ENCODE measurements at places on chromosomes 3 and 15. TPM values are rescaled to one million over a fixed set of nuclear protein-coding genes. Genes with fewer than 3 reads are reported as not detected.

Gene SLC22A14
- not detected for total RNA-seq

Gene OXTR
- total RNA-seq = 3.2 TPM

Gene KIF15
- total RNA-seq = 0.59 TPM

Gene ALDH1L1
- 93.4 TPM for total RNA-seq

Gene NUP210
- total RNA-seq = not detected

Gene NDUFB5
- total RNA-seq = 104 TPM

Gene GREM1
- 0.10 TPM for total RNA-seq

Gene CCDC39
- total RNA-seq = not detected

Gene SLC15A2
- total RNA-seq = 0.54 TPM

Gene IQSEC1
- 25.3 TPM for total RNA-seq

Gene TRPM7
- 39.9 TPM for total RNA-seq

Gene SNRPA1
- total RNA-seq = 27.8 TPM

Gene MDFIC2
- total RNA-seq = not detected

Gene C15orf62
- 0.25 TPM for total RNA-seq

Gene CERS3
- not detected for total RNA-seq

Gene VIPR1
- 0.31 TPM for total RNA-seq

Gene SLC28A1
- total RNA-seq = not detected

Gene ZCWPW2
- 0.68 TPM for total RNA-seq

Gene FAIM
- 9.8 TPM for total RNA-seq

Gene CLDN11
- 96.8 TPM for total RNA-seq

Gene CD200R1
- not detected for total RNA-seq

Gene SPTBN5
- total RNA-seq = under 0.01 TPM

Gene C2CD4B
- 1.2 TPM for total RNA-seq

Gene TMC3
- not detected for total RNA-seq

Gene TNFSF10
- 8.3 TPM for total RNA-seq

Gene CPEB1
- 1.2 TPM for total RNA-seq

Gene KLHL18
- 13.3 TPM for total RNA-seq

Gene ATRIP
- 4.7 TPM for total RNA-seq

Gene ERC2
- total RNA-seq = not detected

Gene TUSC7
- not detected for total RNA-seq

Gene NLGN1
- 6.1 TPM for total RNA-seq

Gene DUOXA2
- total RNA-seq = not detected

Gene HIGD2B
- total RNA-seq = not detected

Gene MKRN3
- total RNA-seq = 0.37 TPM
